ENCODE measurements at places on chromosomes 16 and 17. TPM values are rescaled to one million over a fixed set of nuclear protein-coding genes. Genes with fewer than 3 reads are reported as not detected.

- no peak for DNase-seq
- no peaks in the 10 kb centered on the region for H3K4me1 ChIP-seq
- peak overlapping the region; percentile 71 for H3K27ac ChIP-seq
- no peaks in the 10 kb centered on the region for H3K27me3 ChIP-seq
Observed at GRCh38 chr16:14284930-14285512, 213.9 kb downstream of the MRTFB start.

The OR3A2 gene
- 0.37 TPM for total RNA-seq

DNA sequence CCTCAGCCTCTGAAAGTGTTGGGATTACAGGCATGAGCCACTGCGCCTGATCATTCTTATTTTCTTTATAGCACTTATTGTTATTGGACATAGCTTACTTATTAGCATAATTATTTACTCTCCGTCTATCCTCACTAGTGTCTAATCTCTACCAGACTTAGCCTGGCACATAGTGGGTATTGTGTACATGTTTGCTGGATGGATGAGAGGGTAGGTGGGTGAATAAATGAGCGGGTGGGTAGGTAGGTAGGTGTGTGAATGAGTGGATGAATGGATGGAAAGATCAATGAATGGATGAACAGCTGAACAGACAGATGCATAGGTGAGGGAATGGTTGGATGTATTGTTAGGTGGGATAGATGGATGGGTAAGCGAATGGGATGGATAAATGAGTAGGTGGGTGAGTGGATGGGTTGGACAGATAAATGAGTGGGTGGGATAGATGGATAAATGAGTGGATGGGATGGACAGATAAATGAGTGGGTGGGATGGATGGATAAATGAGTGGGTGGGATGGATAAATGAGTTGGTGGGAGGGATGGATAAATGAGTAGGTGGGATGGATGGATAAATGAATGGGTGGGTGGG is 51.9 kb downstream of the ABCC6 start:
- no peaks in the 10 kb centered on the region for H3K36me3 ChIP-seq
- H3K27ac ChIP-seq: no peak overlapping the region
- no peaks in the 10 kb centered on the region for H3K4me1 ChIP-seq

DNA sequence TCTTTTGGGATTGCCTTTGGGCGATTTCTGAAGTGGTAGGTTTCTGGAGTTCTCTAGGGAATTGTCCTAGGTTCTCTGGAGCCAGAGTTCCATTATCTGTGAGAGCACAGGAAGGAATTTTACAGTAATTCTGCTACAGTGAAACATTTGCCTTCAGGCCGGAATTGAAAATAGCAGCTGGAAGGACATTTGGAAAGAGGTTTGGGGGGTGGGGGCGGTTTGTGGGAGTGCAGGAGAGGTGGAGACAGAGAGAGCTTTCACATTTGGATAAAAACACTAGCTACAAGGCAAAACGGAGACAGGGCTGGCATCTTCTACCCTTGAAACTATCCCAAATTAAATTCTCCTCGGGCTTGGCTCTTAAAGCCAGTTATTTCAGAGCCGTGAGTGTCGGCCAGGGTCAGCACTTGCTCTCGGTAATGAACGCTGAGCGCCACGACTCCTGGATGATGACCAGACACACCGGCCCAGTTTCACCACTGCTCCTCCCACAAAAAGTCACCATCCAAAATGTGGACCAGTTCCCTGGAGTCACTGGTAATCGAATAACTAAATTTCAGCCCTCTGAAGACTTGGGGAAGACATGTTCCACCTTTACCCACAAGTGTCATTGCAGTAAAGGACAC is 67.7 kb upstream of the TANC2 start:
- H3K4me1 ChIP-seq: peaks cover 3% of the 10 kb centered on the region
- no peaks in the 10 kb centered on the region for H3K36me3 ChIP-seq
- no peak overlapping the region for H3K4me3 ChIP-seq
- H3K27me3 ChIP-seq: no peaks in the 10 kb centered on the region
- H3K27ac ChIP-seq: no peak overlapping the region
- no peak for DNase-seq

GRCh38 chr16:88934066-88934667 is 42.8 kb downstream of the CBFA2T3 start:
- no peaks in the 10 kb centered on the region for H3K36me3 ChIP-seq
- H3K27me3 ChIP-seq: no peaks in the 10 kb centered on the region

DNA sequence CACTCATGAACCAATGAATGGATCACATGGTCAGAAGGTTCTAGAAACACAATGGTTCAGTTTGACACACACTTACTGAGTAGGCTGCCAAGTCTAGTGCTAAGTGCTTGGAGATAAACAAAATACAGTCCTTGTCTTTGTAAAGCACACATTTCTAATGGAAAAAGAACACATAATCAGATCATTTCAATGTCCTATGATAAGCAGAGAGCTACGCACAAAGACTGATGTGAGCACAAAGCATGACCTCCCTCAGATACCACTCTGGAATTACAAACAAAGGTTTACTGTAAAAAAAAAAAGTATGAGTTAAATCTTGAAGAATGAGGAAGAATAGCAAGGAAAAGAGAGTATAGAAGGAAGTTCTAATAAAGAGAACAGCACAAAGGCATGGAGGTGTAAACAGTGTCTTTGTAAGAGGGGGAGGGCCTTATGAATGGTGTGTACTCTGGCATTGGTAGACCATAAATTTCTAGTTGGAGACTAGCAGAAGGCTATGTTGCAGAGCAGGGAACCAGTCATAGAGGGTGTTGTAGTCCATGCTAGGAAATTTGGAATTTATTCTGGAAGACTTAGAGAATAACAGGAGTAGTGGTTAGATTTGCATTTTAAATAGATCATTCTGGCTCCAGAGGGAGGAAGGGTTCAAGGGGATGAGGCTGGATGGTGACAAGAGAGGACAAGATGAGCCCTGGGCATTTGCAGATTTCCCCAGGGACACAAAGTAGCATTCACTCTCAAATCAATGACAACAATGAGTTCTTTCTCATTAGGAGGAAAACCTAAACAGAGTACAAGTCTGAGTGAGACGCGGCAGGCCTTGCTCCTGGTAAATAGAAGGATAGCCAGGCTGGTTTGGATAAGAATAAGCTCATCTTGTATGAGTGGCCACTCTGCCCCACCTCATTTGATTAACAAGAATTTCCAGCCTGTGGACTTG is 468.0 kb downstream of the TOX3 start:
- no peaks in the 10 kb centered on the region for H3K4me1 ChIP-seq
- H3K4me3 ChIP-seq: no peak overlapping the region
- H3K27me3 ChIP-seq: no peaks in the 10 kb centered on the region
- DNase-seq: no peak
- no peaks in the 10 kb centered on the region for H3K36me3 ChIP-seq
- no peak overlapping the region for H3K27ac ChIP-seq

DNA sequence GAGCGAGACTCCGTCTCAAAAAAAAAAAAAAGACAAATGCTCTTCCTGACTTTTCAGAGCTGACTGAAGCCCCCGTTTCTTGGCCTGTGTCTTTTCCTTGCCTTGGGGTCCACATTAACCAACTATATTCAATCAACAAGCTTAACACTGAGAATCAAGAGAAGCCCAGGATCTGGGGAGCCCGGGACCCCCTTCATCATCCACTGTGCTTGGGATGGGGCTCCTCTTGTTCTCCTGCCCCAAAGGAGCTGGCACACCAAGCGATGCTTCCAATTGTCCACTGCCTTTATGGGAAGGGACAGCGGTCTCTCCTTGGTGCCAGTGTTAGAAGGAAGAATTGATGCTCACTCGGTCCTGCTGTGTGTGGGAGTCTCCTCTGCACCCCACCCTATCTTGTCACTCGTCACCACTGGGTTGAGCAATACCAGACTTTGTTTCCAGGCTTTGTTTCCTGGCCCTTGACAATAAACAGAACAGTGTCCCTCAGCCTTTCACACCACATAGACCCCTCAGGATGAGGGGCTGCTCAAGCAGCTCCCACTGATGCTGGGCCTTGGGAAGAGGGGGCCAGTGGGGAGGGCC is 146.7 kb downstream of the KCNJ12 start:
- no peak for DNase-seq
- H3K4me3 ChIP-seq: no peak overlapping the region
- H3K27ac ChIP-seq: no peak overlapping the region
- H3K27me3 ChIP-seq: no peaks in the 10 kb centered on the region
- H3K36me3 ChIP-seq: no peaks in the 10 kb centered on the region
- H3K4me1 ChIP-seq: no peaks in the 10 kb centered on the region

DNA sequence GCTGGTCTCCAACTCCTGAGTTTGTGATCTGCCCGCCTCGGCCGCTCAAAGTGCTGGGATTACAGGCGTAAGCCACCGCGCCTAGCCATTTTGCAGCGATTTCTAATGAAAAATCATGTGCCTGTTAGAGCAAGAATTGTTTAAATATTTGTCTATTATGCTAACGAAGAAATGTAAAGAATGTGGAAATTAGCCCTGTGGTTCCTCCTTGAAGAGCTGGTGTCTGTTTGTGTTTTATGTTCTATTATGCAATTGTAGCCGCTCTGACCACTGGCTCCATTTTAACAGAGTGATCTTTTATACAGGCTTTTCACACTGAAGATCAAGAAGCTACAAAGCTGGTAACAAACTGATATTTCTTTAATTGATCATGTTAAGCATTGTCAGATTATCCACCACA is 217.3 kb downstream of the USP22 start:
- H3K4me1 ChIP-seq: no peaks in the 10 kb centered on the region
- DNase-seq: no peak
- no peak overlapping the region for H3K4me3 ChIP-seq
- H3K27ac ChIP-seq: no peak overlapping the region
- H3K27me3 ChIP-seq: no peaks in the 10 kb centered on the region

The KREMEN2 gene
- total RNA-seq: 0.15 TPM

DNA sequence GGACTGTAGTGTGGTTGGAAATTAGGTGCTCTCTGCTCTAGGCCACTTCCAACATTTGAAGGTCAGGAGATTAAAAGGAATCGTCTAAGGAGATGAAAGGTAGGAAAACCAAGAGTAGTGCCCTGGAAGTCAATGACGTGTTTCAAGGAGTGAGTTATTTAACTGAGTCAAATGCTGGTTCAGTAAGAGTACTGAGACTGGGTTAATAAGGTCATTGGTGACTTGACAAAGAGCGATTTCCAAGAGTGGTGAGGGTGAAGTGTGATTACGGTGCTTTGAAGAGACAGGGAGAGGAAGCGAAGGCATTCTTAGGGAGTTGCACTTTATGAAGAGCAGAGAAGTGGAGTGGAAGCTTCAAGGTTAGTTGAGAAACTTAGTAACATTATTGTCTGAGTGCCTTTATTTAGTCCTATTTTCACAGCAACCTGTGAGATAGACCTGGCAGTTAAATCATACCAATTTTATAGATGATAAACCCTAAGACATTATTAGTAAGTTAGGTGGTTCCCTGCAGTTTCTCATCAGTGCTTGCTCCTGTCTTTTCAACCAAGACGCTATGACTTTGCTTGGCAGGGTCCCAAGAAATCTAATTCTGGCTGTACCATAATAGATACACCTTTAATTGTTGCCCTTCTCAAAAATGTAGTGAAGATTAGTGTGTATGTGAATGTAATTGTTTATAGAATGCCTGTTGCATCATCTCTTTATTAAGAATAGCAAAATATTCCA is 5.9 kb downstream of the ZNF207 start:
- no peaks in the 10 kb centered on the region for H3K4me1 ChIP-seq
- H3K27ac ChIP-seq: no peak overlapping the region
- no peak for DNase-seq
- peaks cover 42% of the 10 kb centered on the region for H3K36me3 ChIP-seq
- no peaks in the 10 kb centered on the region for H3K27me3 ChIP-seq

DNA sequence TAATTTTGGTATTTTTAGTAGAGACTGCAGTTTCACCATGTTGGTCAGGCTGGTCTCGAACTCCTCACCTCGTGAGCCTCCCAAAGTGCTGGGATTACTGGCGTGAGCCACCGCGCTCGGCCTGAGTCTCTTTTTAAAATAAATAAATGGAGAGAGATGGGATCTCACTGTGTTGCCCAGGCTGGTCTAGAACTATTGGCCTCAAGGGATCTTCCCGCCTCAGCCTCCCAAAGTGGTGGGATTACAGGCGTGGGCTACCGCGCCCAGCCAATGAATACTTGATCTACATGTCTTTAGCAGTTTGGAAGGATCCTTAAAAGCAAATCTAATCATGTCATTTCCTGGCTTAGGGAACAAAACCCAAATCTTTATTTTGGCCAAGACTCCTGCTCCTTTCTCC is 1.2 kb downstream of the DHODH start:
- no peaks in the 10 kb centered on the region for H3K4me1 ChIP-seq
- H3K4me3 ChIP-seq: no peak overlapping the region
- H3K36me3 ChIP-seq: peaks cover 5% of the 10 kb centered on the region
- no peak overlapping the region for H3K27ac ChIP-seq
- DNase-seq: no peak

GRCh38 chr17:48335858-48336500 is 94.0 kb downstream of the SKAP1 start:
- no peak overlapping the region for H3K27ac ChIP-seq
- H3K36me3 ChIP-seq: no peaks in the 10 kb centered on the region
- no peak overlapping the region for H3K4me3 ChIP-seq
- no peak for DNase-seq

The CMTM1 gene
- 3.7 TPM for total RNA-seq

- no peak overlapping the region for H3K4me3 ChIP-seq
- no peak overlapping the region for H3K27ac ChIP-seq
- peak; percentile 12 for DNase-seq
- H3K4me1 ChIP-seq: peaks cover 5% of the 10 kb centered on the region
Observed at GRCh38 chr16:47395733-47396498, 64.9 kb downstream of the ITFG1 start.

GRCh38 chr17:57650548-57650947 is 94.6 kb downstream of the CCDC182 start:
- H3K36me3 ChIP-seq: peaks cover 2% of the 10 kb centered on the region
- no peak for DNase-seq
- no peak overlapping the region for H3K27ac ChIP-seq
- no peaks in the 10 kb centered on the region for H3K4me1 ChIP-seq

Data from lung (tissue), 17 donors.